ENCODE measurements at places on chromosomes 1 and 21.

DNA sequence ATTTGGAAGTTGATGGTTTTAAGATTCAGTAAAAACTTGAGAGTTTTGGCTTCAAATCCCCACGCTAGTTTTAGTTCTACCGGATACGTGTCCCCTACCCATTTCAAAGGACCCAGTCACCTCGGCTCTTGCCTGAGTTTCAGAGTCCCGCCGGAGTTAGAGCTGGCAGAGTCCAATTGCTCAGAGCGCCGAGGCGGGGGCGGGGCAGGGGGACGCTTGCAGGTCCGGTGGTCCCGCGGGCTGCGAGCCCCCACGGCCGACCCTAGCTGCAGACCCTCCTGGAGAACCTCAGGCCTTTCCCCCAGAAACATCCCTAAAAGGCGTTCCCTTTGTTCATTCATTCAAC, 765 bp upstream of the VPS45 start:
- DNase-seq: no peak

GRCh38 chr21:32347977-32348376, 44.8 kb downstream of the URB1 start:
- DNase-seq: no peak

DNA sequence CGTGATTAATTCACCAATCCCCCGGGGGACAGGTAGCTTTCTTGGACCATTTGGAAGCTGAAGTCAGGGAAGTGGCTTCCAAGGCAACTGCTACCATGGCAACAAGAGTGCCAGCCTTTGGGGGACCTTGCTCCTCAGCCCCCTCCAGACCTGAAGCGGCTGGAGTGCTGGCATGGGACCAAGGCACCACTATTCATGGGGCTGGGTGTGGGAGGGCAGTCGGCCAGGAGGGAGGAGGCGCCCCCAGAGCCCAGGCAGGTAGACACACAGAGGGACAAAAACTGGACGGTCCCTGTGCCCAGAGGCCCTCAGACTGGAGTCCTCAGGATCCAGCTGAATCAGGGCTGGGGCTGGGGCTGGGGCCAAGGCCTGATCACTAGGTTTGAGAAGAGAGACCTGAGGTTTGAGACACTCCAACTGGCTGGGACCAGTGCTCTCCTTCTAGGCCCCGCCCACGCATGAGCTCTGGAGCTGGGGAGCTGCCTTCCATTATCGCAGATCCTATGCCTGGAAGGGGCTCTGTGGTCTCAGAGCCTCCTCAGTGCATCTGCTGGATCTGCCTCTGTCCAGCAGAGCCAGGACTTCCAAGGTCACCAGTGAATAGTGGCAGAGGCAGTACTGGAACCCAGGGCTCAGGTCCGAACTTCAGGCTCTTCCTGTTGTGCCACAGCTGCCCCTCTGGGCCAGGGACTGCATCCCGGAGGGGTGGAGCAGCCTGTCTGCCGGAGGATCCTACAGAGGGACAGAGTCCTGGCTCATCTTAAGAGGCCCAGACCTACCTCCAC, 3.3 kb upstream of the KNCN start:
- no peak for DNase-seq

- no peak for DNase-seq
These were observed 100.8 kb upstream of the SLC45A1 start for GRCh38 chr1:8217011-8217711.

DNA sequence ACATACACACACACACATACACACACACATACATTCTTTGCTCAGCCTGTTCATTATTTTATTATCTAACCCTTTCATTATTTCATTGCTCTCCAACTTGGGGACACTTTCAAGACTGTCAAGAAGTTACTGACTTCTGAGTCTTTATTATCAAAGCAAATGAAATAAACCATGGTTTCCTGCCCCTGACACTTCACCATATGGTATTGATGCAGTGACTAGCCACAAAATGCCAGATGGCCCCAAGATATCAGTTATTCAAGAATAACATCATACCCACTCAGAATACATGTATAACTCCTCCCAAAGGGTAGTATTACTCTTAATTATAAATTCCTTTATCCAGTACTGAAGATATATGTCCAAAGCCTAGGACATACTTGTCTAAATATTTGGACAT, 197.3 kb downstream of the MRPL39 start:
- DNase-seq: no peak

DNA sequence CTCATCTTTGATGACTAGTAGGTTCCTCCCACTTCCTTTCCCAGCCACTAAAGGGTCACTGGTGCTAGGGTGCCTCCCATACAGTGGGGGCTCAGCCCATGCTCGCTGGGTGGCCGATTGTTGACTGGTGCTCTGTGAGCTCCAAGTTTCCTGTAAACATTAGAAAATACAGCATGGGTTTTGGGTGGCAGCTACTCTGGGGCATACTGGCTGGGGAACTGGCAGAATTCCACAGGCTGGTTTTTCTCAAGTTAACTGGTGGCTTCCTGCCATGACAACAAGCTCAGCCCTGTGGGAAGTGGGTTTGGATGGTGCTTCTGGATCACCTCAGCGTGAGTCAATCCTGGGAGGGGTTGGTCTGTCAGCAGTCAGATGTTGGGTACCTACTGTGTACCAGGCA, 28.7 kb upstream of the CRNN start:
- DNase-seq: no peak

- no peak for DNase-seq
These were observed 8.9 kb downstream of the GABRD start for GRCh38 chr1:2027961-2028583.

GRCh38 chr1:93443454-93443853, 4.5 kb upstream of the FNBP1L start:
- no peak for DNase-seq

DNA sequence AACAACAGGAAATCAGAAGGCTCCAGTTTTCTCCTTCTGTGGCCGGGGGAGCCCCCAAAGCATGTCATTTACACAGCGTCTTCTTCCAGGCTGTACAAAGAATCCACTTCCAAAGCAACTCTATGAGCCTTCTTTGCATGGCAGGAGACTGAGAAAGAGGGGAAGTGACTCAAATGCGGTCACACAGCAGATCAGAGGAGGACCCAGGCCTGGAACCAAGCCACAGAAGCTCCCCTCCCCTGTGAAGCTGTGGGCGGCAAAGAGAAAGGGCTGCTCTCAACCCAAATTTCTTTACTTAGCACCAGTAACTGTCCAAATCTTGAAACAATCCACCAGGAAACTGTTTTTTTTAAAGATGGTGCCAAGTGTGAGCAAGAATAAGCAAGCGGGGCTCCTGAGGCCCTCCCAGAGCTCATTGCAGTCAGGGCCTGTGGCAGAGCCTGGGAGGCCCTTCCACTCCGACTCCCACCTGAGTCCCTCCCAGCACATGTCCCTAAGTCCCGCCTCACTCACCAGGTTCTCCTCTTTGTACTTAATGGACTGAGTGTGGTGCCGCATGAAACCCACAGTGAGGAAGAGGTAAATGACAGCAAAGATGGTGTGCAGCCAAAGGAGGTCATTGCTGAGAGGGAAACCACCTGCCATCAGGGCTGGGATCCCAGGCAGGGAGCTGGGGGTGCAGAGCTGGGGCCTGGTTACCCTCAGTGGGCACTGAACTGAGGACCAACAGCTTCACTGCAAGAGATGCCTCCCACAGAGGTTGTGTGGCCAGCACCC, 15.9 kb downstream of the TMEM63A start:
- peak; percentile 93 for DNase-seq

DNA sequence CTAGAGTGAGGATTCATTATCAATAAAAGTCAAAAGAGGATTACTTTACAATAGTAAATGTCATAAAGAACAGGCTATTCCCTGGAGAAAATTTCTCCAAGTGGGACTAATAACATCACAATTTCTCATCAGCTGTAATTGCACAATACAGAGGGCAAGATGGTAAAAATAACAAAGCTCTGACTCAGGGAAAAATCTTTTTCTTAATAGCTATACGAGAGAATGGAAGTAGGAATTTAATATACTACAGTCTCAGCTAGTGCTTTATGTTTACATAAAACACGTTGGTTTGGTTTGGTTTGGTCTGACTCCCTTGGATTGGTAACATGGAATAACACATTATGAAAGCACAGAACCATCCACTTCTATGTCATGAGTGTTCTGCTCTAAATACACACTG, 397.6 kb downstream of the LRRIQ3 start:
- no peak for DNase-seq

DNA sequence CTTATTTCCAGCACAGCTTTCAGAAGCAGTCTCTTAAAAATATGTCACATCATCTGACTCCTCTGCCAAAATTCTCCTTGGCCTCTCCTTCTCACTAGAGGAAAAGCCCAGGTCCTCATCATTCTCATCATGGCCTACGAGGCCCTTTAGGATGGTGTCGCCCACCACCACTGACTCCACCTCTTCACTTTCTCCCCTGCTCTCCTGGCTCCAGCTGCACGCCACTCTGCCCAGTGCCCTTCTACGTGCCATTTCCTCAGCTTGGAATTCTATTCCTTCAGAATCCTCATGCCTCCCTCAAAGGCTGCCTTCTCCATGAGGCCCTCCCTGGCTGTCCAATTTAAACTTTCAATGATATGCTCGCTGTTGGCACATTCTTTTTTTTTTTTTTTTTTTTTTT, 25.3 kb upstream of the BTG2 start:
- no peak for DNase-seq

DNA sequence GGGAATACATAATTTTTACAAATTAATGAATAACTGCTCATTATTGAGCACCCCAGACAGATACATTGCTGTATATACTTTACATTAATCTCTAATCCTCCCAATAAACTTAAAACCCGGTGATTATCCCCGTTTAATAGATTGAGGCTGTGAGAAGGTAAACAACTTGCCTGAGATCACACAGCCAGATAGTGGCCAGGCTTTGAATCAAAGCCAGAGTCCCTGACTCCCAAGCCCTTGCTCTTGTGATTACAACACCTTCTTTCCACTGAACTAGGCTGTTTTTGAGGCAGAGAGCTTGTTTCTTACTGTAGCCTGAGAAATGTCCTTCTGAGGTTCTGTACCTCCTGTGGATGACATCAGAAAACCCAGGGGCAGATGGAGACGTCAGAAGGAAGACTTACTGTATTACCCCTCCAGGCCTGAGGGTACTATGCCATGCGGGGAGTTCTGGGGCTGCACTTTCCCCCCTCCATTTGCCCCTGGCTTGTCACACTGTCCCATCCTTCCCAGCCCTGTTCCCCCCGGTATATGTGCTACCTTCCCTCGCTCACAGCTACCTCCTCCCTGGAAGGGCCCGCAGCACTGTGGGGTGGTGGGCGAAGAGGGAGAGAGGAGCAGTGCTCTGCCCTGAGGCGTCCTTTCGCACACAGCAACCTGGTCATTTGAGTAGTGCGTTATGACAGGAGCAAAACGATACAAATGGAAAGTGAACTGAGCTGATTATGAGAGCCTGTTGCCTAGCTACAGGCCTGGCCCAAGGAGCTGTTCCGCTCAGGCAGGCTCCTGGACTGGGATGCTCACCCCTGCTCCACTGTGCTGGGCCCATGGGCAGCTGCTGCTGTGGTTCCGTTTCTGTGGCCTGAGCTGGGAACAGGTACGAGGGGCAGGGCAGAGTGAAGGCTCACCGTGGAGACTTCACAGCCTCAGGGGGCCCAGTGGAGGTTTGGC, 4.6 kb downstream of the KCNC4 start:
- DNase-seq: no peak

DNA sequence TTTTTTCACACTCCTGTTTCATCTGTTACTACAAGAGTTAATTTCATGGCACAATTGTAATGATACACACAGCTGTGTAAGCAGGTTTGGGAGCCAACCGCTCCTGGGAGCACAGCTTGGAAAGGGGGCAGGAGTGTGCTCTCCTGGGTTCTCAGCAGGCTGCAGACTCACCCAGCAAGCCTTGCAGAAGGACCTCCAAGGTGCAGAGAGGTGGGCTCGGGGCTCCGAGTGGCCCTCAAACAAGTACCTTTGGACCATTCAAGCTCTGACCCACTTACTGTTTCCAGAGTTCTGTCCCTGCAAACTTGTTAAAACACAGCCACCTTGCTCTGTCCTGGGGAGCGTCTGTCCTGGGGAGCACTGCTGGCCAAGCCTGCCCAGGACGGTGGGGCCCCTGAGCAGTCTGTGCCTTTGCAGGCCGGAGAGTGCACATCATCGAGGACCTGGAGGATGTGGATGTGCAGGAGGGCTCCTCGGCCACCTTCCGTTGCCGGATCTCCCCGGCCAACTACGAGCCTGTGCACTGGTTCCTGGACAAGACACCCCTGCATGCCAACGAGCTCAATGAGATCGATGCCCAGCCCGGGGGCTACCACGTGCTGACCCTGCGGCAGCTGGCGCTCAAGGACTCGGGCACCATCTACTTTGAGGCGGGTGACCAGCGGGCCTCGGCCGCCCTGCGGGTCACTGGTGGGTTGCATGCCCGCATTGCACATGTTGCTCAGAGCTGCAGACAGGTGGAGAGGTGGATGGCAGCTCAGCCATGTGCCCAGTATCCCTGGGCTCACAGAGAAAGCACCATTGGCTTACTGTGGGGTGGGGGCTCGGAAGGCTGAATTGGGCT, 78.0 kb downstream of the OBSCN start:
- no peak for DNase-seq

GRCh38 chr1:206672844-206673758, 11.6 kb upstream of the MAPKAPK2 start:
- DNase-seq: peak; percentile 85

DNA sequence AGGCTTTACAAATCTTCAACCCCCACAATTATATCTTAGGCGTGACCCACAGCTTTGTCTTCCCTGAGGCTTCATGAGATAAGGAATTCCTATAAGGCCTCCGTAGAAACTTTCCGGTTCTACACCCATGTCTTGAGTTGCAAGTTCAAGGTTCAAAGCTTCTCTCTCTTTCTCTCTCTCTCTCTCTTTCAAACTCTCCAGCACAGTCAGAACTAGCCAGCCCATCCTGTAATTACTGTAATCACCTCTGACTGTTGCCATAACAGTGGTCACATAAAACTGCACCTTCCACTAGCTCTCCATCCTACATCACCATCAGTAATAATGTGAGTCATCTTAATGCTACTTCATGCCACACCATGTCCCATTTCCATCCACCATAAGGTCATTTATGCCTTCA, 90.0 kb upstream of the NFASC start:
- no peak for DNase-seq
